Activated effector memory CD4-positive, alpha-beta T cell treated with Interleukin-2 at 50 U/mL for 16 hours (primary cell): ENCODE measurements at places on chromosomes 1 and 21.

GRCh38 chr1:48493041-48493440 is 21.0 kb upstream of the SPATA6 start:
- no peak for DNase-seq

DNA sequence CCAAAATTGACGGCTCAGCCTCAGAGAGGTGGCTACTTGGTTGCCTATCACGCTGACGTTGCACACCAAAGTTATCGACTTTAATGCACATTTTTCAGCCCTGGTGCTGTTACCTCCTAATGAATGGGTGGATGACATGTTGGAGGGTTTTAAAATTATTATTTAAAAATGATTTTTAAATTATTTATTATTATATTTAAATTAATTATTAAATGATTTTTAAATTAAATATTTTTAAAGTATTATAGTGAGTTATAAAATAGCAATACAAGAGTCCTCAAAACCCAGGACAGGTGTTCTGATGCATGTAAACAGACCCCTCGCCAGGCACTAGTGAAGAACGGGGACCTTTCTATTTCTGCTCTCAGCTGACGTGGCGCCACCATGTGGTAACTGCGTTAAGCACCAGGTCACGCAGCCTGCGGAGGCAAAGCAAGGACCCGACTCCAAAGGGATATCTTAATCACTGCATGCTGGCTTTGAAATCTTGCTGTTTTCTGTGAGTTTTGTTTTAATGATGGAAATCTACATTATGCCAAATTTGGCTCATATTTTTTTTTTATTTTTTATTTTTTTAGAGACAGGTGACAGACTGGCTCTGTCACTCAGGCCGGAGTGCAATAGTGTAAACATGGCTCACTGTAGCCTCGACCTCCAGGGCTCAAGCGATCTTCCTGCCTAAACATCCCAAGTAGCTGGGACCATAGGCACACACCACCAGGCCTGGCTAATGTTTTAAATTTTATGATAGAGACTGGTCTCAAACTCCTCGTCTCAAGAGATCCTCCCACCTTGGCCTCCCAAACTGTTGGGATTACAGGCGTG is 22.6 kb downstream of the CASP9 start:
- DNase-seq: peak; percentile 27

- DNase-seq: no peak
These were observed 11.4 kb upstream of the SPATC1L start for GRCh38 chr21:46195595-46196195.

DNA sequence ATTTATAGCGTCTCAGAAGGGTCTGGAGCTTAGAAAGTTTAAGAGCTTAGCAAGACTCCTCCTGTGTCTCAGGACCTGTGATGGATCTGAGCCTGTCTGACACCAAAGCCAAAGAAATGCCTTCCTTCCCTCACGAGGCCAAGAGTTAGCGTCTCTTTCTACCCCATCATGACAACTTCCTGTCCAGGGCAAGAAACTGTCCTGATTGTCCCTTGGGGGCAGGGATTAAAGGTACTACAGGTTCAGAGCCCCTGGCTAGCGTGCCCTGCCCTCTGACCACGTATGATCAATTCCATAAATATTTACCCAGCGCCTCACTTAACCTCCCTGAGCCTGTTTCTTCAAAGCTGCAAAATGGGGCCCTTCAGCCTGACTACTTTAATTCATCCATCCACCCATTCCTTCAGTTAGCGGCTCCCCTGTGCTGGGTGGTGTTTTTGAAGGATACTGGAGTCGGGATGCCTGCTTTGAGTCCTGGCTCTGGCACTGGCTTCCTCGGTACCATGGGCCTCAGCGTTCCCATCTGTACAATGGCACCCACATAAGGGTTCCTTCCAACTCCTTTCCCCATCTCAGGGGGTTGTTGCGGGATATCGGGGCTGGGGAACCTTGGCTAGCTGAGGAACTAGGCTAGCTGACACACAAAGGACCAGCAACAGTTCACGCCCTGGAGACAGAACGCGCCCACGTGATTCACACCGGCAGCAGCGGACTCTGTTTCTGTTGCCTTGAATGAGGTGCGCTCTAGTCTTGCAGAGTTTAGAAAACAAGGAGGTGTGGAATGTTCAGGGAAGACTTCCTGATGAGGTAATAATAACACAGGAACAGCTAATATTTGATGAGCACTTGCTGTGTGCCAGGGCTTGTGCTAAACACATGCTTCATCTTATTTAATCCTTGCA is 23.0 kb upstream of the EPHA2 start:
- no peak for DNase-seq

- DNase-seq: no peak
These were observed 36.2 kb upstream of the UBE2U start for GRCh38 chr1:64167176-64167575.

- no peak for DNase-seq
These were observed 277.4 kb upstream of the PLXNA2 start for GRCh38 chr1:208521534-208521933.

DNA sequence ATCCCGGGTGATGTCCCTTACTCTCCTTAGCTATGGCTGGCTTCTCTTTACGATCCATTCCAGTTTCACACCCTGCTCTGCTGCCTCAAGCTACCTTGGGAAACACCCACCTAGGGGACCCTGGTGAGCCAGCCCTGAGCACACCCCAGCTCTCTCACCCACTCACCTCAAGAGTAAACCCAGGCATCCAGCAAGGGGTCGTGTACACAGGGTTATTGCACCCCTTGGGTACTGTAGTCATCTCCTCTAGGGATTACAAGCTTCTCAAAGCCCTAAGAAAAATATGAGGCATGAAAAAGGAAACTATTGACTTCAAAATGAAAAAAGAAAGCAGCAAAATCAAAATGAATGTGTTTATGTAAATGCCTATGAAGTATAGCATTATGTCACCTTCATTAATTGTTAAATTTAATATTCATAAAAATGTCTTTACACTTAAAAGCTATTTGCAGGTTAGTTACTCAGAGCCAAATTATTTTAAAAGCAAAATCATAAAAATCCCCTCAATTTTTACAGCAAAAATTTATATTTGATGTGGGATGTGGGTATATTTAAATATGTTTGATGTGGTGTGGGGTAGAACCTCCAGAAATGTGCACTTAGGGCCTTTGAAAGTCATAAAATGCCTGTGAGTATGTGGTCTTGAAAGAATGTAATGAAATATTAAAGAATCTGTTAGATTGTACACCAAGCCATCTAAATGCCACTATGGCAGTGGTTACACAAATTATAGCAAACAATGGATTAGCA is 190.3 kb downstream of the C1orf94 start:
- no peak for DNase-seq
